Activated T-cell treated with anti-CD3 and anti-CD28 coated beads for 24 hours (primary cell): ENCODE measurements at places on chromosomes 2 and 18.
A peak's percentile ranks its signal among the peaks of the same experiment; 100 is the strongest.

DNA sequence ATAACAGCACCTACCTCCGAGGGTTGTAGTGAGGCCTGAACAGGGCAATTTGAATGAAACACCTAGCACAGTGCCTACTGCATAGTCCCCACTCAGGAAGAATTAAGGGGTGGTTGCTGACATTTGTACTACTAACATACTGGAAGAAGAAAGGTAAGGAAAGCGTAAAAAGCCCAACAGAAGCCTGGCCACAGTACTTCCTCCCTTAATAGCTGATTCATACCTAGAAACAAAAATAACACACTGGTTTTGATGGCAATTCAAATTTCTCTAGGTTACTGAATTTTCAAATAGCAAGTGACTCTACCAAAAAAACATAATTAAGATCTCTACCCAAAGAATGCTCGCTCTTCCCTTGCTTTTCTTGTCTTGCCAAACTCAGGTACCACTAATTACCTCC is 16.2 kb downstream of the SUCLG1 start:
- DNase-seq, result no peak

DNA sequence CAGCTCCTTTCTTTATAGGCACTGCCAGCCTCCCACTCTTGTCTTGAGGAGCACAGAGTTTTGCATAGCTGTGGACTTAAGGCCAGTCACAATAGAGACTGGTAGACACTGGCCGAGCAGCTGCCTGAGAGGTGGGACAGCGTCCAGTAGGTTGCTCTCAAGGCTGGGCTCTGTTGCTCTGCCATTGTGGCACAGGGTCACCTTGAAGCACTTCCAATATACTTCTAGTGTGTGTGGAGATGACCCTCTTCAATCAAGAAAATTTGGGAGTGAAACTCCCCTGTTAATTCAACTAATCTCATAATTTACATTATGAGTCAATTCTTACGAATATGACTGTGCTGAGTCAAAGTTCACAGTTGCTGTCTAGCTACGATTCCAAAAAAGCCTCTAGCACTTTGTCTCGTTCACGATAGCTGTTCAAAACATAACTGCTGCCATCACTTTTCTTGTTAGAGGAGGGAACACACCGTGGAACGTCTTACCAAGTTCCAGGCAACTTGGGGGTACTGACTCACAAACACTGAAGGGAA is 636.2 kb downstream of the EPHA4 start:
- no peak for DNase-seq

DNA sequence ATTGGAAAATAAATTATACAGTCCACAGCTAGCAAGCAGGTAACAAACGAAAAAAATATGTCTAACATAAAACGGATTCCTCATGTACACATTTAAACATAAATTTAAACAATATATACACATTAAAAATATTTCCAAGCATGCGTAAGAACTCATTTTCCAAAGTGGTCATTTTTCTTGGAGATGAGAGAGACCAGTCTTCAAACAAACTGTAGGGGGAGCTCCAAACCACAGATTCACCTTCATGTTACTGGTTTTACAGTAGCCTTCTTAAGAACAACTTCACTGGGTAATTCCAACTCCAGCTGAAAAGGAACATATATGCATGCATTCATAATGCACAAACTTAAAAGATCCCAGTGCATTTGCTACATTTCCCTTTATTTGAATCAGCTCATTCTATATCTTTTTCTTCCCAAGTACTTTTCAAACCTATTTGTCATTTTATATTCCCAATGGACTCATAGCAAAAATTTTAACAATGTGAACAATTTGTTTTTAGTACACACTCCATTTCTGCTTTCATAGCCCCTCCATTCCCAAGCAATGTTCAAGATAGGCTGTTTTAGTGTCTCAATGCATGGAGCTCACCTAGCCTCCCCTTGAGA is 4.7 kb upstream of the STAMBP start:
- DNase-seq, result no peak

GRCh38 chr2:9240745-9241144 is 34.1 kb downstream of the ASAP2 start:
- DNase-seq, result no peak

- no peak for DNase-seq
These were observed 29.0 kb downstream of the LAMA3 start for GRCh38 chr18:23718243-23718720.

DNA sequence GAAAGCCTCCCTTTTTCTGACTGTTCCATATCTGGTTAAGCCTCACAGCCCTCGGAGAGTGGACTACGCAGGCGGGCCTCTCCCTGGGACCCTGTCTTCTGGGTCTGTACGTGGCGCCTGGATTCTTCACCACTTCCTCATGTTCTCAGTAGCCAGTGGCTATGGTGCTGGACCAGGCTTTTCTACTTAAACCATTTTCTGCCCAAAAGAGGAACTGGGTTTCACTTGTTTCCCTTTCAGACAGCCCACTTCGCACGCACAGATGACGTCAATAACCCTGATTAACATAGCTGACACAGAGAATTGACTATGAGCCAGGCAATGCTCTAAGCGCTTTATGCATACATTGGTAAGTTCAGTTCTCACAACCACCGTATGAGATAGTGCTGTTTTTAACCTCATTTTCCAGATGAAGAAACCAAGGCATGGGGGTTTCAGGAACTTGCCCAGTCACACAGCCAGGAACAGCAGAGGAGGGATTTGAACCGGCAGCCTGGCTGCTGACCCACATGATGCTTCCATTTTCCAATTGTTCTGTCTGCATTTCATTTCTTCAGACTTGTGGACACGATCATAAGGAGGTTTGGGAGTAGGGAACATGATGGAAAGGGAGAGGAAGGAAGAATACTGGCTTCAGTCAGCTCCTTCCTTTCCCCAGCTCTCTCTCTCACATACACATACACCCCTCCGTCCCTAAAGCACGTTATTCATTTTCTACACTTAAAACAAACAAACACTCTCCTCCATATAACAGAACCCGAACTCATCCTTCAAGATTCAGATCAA is 41.7 kb downstream of the MYOM1 start:
- DNase-seq, result no peak

- no peak for DNase-seq
These were observed 124.9 kb downstream of the ALK start for GRCh38 chr2:29796446-29796845.

DNA sequence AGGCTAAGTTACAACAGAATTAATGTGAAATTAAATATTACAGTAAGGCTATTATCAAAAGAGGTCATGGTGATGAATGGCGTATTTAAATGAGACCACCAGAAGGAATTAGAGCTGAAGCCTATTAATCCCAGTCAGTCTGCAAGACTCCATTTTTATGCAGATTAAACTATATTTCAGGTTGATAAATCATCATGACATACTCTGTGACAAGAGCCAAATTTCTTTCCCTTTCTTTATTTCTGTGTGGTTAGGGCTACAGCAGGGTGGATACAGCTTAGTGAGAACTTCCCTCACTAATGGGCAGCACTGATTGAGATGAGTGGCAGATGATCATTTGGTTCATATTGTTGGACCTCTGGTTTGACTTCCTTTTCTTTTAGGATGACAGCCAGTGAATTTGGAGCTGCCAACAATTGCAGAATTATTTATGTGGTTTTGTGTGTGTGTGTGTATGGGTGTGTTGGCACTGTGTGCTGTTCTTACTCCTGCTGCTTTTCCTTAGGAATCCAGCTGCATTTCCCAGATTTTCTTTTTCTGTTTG is 481.3 kb downstream of the PIK3C3 start:
- no peak for DNase-seq

- no peak for DNase-seq
These were observed 3.2 kb upstream of the TTN start for GRCh38 chr2:178810422-178810821.

DNA sequence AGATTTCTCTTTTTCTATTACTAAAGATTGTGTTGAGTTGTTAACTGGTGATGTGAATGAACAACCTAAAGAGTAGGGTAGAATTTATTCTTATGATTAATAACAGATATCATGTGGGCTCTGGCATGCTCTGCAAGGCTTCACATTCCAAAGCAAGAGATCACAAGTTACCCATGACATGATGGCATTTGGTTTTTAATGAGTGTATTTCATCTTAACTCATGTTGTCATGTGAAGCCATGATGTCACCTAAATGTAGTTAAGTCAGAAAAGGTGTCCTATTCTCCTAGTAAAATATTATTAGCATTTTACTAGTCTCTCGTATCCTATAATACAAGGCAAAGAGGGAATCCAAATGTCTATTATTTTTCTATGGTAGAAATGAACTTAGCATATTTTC is 678.0 kb downstream of the ARHGAP15 start:
- DNase-seq, result no peak

GRCh38 chr2:95267458-95268210 is 6.6 kb upstream of the PROM2 start:
- DNase-seq, result no peak

GRCh38 chr18:72223733-72224132 is 320.4 kb downstream of the CBLN2 start:
- DNase-seq, result no peak

DNA sequence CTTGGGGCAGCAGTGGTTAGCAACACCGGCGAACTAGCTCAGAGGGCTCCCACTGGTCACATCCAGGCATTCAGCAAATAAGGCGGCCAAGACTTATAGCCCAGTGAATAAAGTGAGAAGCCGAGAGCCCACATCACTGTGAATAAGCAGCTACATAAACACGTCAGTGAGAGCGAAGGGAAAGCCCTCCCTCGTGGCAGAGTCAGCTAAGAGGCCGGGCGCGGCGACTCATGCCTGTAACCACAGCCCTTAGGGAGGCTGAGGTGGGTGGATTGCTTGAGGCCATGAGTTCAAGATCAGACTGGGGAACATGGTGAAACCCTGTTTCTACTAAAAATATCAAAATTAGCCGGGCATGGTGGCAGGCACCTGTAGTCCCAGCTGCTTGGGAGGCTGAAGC is 5.2 kb downstream of the D2HGDH start:
- DNase-seq, result peak; percentile 57

GRCh38 chr2:101501443-101501842 is 26.5 kb upstream of the RFX8 start:
- no peak for DNase-seq

- DNase-seq, result no peak
These were observed 175.4 kb downstream of the SATB2 start for GRCh38 chr2:199282309-199282708.

DNA sequence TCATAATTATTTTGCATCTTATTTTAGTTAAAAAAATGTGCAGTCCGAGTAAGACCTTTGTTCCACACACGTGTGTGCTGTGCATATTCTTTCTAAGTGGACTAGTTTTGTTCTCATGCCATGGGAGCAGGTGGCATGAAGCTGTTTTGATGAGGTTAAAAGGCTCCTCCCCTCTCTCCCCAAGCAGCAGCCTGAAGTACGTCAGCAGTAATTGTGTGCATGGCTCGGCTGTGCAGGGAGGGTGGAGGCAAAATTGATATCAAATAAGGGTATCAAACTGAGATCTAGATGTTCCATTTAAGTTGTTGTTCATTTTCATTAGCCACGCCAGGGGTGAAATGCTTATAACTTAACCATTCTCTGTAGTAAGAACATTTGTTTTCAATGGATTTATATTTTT is at the start of gene NYAP2:
NYAP2 (plus strand) TSS at position 207 of the 400 bp plus-strand sequence. CDS start 9,171 bp downstream, outside the sequence.
- DNase-seq, result no peak

GRCh38 chr2:212535996-212536816 is 2.4 kb downstream of the ERBB4 start:
- DNase-seq, result no peak

GRCh38 chr2:182587831-182588230 is 128.2 kb upstream of the DNAJC10 start:
- DNase-seq, result no peak

DNA sequence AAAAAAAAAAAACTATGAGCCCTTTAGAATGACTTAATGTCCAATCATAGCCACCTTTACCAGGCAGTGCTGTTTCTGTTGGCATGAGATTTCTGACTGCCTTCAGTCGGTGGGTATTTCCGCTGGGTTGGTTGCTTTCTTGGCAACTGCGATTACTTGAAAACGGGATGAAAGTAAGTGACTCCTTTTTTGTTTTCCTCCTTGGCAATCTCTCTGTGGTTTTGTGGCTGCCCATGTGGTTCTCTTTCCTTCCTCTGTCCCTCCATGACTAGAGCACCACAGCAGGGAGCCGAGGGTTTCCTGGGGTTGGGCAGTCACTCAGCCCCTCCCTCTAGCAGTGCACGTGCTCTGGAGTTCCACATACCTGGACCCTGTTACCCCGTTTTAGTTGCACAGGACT is 112.1 kb downstream of the KLHL29 start:
- peak; percentile 8 for DNase-seq

- no peak for DNase-seq
These were observed 42.0 kb upstream of the NFE2L2 start for GRCh38 chr2:177306550-177306949.

DNA sequence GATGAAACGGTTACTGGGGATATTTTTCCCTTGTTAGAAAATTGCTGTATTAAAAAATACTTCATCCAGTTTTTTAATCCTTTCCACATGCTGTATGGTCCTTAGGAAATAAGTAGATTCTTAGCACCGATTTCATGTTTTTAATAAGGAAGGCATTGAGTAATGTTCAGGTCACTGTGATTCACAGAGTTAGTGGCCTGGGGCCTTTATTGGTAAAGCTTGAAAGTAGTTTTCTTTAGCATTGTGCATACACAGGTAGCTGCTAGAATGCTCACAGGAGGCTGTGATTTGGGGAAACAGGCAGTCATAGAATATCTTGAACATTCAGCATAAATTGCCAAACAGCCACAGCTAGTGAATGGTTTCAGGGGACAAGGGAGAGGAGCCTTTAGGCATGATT is 79.8 kb downstream of the XRCC5 start:
- DNase-seq, result no peak

GRCh38 chr2:233977296-233977837 is 60.2 kb downstream of the TRPM8 start:
- no peak for DNase-seq

- DNase-seq, result no peak
These were observed 143.7 kb downstream of the IRS1 start for GRCh38 chr2:226655871-226656270.

DNA sequence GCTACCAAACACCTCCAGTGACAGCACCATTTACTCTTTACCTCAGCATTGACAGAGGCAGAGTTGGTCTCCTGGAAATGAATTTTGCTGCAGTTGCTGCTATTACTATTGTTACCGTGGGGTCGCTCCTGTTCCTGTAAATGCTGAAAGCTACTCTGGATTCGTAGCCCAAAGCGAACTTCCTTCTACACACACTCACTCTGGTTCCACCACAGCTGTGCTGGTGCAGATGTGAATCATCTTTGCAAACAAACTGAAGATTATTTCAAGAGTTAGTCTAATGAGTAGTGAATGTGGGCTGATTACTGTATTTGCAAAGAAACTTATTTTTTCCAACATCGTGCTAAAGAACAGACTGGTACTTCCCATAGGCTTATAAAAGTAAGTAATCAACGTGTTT is 304.0 kb downstream of the LPIN1 start:
- no peak for DNase-seq

DNA sequence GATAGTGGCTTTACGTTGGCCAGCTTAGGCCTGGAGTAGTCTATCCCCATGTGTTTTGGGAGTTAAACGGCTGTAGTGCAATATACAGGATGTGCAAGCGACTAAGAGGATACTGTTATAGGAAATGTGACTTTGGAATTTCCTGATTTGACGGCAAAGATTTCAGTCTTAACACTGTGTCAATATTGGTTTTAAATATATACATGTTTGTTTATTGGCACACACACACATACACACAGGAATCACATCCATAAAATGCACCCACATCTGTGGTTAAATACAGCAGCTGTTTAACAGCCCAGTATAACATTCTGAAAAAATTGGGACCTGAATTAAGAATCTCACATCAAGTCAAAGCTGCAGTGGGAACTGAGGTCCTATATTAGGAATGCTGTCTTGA is 347.1 kb downstream of the TXNL1 start:
- DNase-seq, result no peak

GRCh38 chr2:29272311-29272710 is 157.1 kb downstream of the CLIP4 start:
- no peak for DNase-seq
